NCI-H2171 (cell line): ENCODE measurements at places on chromosomes 4 and X.

DNA sequence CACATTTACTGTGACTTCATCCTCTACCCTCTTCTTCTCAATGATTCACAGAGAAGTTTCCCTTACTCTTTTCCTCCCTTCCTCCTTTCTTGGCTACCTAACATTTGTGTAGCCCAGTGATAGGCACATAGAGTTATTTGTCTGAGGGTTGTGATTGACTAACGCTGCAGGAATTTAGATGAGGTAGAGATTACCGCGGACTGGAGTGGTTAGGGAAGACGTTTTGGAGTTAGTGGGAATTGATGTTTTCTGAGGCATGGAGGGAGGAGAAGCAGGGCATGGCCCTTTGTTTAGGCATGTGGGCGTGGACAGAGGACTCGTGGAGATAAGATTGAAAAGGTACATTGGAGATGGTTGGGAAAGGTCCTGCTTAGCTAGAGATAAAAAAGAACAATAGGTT lies 246.7 kb downstream of the GPAT3 start:
- DNase-seq, result no peak

GRCh38 chr4:185357733-185358440 lies 37.8 kb downstream of the LRP2BP start:
- DNase-seq, result no peak

GRCh38 chrX:109281483-109282275 lies 200.2 kb downstream of the GUCY2F start:
- no peak for DNase-seq

- DNase-seq, result no peak
These were observed 1365.2 kb downstream of the STIM2 start for GRCh38 chr4:28225689-28226353.

DNA sequence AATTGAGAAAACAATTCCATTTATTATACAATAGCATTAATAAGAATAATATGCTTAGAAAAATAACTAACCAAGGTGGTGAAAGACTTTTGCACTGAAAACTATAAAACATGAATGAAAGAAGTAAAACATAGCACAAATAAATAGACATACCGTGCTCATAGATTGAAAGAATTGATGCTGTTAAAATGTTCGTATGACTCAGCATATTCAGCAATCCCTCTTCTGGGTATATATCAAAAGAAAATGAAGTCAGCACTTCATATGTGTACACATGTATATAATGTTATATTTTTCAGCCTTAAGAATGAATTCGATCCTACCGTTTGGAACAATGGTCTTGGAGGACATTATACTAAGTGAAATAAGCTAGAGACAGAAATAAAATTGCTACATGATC lies 716.3 kb downstream of the GLUD2 start:
- no peak for DNase-seq

DNA sequence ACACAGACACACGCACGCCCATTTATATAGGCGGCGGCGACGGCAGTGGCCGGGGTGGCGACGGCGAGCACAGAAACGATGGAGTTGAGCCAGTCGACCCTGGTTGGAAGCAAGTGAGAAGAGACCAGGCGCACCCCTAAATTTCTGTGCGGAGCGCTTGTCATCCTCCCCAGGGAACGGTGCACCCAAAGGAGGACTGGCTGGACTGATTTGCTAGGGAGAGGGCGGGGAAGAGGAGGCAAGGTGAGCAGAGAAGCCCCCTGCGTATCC lies 302 bp downstream of the NHS start:
- DNase-seq, result no peak

DNA sequence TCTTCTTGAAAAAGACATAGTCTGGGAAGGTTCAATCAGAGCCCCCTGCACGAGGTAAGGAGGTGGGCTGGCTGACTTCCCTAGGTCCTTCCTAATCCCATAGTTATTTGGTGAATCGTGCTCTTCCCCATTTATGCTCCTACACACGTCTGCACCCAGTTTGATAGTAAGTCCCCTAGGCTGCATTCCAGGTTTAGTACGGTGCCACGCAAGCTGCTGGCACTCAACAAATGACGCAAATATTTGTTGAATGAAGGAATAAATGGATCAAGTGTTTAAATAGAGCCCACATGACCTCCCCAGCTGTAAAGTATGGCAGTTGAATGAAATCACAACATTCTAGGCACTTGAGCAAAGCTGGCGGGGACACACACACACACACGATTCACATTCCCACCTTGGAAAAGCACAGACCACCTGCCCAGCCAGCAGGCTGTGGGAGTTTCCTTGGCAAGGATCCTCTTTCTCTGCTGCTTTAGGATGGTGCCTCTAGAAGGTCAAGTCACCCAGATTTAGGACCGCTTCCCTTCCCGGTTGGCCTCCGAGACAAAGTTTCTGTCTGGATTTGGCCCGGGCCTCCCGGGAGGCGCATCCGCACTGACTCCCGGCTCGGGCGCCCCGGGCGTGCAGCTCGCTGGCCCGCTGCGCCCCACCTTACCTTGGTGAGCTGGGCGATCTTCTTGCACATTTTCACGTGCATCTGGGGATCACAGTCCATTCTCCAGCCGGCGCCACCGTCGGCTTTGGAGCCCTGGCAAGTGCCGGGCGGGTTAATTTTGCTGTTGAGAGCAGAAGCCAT lies 721 bp downstream of the FAM184B start:
- DNase-seq, result no peak

DNA sequence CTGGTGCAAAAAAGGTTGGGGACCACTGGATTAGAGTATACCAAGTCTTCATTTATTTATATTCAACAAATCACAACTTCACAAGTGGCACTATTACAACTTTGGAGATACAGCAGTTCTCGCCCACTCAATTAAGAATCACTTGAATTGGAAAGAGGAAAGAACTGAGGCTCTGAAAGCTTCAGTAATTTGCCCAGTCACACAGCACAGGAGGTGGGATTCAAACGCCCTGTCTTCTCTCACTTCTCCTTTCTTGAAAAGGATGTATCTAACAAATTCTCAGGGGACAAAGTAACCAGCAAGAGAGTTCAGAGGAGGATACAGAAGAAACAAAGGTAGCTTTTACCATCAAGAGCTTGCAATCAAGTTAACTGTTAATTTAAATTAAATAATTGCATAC lies 12.4 kb downstream of the SMIM14 start:
- DNase-seq, result no peak

DNA sequence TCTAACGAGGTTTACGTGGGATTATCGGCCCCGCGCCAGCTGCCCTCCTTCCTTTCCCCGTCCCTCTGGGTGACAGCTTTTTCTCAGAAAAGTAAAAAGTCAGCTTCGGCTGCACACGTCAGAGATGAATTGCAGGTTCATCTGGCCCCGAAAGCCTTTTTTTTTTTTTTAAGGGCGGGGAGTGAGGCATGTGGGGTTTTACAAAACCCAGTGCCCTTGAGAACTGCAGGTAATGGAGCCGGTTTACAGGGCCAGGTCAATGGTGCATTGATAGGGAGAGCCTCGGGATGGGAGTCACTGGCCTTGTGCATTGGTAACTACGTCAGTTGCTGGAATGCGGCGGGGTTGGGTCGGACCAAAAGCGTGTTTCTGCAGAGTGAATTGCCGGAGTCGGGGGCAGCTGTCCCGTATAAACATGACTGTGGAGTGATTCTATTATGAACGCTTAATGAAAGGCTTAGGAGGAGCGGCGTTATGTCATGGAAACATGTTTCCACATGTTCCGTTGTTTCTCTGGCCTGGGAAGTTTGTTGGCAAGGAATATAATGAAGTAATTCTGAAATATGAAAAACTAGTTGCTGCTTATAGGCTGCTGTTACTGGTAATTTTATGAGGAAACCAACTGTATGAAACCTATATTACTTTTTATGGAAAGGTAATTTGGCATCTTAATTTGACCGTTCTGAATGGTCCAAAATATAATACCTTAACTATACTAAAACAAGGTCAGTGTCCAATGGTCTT lies 1.1 kb downstream of the HSPA4L start:
- peak; percentile 0 for DNase-seq

- no peak for DNase-seq
These were observed 236.6 kb downstream of the RASL11B start for GRCh38 chr4:53098681-53099121.

GRCh38 chr4:6042293-6043063 lies 24.2 kb upstream of the C4orf50 start:
- no peak for DNase-seq

DNA sequence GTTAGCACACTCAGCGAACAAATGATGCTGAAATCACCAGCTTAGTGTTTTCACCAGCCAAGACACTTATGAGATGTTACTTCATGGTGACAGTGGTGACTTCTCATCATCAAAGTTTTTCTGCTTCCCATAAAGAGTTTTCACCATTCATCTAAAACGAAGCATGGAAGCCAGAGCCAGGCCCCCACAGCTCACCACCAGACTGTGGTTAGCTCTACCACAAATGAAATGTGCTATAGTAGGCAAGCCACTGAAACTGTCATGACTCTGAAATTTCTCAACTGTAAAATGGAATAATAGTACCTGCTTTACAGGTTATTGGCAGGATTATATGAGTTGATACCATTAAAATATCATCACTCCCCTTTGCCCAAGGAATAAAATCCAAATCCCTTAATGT lies 56.4 kb upstream of the HHIP start:
- DNase-seq, result no peak

DNA sequence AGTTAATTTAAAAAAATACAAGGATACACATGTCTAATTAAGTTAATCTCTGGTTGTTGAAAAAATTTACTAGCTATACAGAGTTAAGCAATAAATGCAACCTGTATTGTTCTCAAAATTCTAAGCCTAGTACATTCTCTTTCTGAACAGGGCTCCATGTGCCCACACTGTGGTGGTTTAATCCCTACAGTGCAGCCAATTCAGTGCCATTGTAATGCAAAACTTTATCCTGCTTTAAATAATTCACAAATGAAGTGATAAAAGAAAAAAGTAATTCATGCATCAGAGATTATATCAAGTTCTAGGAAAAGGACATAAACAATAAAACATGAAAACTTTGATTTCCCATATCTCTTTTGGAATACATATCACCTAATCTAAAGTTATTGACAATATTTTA lies 1089.2 kb downstream of the C4orf33 start:
- no peak for DNase-seq

DNA sequence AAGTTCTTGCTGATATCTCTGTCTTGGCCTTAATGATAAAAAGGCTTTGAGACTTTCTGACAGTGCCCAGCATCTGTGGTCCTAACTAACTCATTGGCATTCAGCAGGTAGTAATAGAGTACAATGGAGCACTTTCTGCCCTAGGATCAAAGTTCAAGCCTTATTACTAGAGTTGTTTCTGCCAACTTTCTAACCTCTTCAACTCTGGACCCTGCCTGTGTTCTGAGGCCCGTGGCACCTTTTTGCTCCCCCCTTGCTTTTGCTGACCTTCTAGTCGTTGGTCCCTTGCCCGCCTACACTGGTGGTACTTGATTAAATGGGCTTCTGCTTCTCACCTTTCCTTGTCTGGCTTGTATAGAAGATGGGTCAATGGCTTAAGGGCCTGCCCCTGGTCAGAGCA lies 126.3 kb downstream of the PPARGC1A start:
- no peak for DNase-seq

- DNase-seq, result no peak
These were observed 10.2 kb upstream of the RHOH start for GRCh38 chr4:40186665-40187014.

GRCh38 chrX:130861462-130861861 lies 41.5 kb downstream of the ENOX2 start:
- DNase-seq, result no peak

DNA sequence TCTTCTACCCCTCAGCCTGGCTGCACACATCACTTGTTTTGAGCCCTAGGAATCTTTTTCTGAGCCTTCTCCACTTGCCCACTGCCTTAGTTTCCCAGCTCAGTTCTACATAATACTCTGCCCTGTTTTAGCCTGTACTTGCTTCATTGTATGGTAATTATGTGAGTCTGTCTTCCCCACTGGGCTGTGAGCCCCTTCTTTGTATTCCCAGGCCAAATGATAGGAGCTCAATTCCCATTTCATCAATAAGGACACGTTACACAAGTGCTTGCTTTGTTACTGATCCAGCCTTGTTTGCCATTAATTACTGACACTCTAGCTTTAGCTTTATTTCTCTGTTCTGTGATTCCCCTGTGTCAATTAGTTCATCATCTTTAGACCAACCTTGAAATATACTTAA lies 28.1 kb downstream of the KIT start:
- DNase-seq, result no peak

- no peak for DNase-seq
These were observed 222.4 kb downstream of the APBB2 start for GRCh38 chr4:40991908-40992307.

- DNase-seq, result no peak
These were observed 762.0 kb downstream of the CCSER1 start for GRCh38 chr4:90889171-90889570.

DNA sequence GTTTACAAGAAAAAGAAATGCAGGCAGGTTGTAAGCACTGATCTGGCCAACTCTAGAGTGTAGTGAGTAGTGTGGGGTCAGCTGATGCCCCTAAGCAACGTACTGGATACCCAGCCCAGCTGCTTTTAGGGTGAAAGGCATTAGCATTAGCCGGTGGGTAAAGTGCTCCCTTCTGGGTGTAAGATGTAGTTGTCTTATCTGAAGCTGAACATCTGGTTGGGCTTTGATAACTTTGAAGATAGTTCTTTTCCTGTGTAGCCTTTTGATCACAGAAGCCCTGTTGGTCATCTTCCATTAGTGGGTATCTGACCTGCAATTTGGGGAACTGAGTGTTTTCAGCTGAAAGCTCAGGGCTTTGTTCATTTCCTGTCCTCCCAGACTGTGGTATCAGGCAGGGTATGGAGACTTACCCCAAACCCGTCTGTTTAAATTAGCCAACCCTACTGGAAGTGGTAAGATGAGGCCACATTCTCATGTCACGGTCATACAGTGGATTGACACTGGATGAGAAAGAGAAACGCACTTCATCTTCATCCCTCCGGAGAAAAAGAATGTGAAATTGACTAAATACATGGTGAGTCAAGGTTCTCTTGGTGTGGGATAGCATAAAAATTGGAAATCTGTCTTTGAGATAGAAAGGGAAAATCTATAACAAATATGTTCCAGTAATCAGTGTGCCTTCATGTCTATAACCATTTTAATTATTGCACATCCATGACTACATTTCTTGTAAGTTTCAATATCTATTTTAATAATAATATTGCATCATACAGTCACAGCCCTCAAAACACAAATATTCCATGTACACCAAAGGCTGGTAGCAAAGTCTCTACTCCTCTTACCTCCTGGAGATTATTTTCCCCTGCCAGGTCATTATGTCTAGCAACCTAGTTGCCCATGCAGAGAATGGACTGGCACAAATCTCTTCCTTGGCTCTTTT lies 8.7 kb downstream of the RHOH start:
- DNase-seq, result no peak

DNA sequence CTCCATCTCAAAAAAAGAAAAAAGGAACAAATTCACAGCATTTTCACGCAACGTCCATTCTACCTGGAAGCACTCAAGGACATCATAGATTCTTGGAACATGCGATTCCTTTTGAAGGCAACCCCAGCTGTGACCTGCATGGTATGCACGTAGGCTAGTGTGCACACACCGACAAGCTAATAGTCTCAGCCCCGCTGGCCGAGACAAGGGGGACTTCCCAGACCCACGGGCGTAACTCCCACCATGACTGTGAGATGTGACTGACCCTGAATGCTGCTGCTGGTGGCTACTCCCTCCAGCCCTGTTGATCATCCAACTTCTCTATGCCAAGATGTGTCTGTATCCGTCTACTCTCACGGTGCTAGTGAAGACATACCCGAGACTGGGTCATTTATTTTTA lies 78.3 kb downstream of the CRLF2 start:
- no peak for DNase-seq

- DNase-seq, result peak; percentile 60
These were observed at the start of gene MANBA for GRCh38 chr4:102760645-102761295. MANBA (minus strand) TSS chr4:102760968; CDS start chr4:102760894, 74 bp downstream.
